ENCODE measurements at places on chromosomes 6 and 20.

- no peak for DNase-seq
Observed at GRCh38 chr6:67506352-67506751, 1128.7 kb upstream of the ADGRB3 start.

DNA sequence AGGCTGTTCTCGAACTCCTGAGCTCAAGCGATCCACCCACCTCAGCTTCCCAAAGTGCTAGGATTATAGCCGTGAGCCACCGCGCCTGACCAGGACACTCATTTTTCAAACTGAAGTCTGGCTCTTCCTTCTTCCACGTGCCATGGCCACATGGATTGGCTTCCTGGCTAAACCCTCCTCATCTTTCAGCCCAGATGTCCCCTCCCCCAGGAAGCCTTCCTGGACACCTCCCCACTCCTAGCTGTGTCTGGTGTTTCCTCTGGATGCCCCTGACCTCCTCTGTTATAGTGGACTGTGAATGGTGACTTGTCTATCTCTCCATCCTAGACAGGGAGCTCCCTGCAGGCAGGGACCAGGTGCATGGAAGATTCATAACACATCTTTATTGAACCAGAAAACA lies 57.2 kb downstream of the RIPOR3 start:
- DNase-seq: no peak

- DNase-seq: no peak
Observed at GRCh38 chr6:73954881-73955280, 258.9 kb downstream of the CD109 start.

DNA sequence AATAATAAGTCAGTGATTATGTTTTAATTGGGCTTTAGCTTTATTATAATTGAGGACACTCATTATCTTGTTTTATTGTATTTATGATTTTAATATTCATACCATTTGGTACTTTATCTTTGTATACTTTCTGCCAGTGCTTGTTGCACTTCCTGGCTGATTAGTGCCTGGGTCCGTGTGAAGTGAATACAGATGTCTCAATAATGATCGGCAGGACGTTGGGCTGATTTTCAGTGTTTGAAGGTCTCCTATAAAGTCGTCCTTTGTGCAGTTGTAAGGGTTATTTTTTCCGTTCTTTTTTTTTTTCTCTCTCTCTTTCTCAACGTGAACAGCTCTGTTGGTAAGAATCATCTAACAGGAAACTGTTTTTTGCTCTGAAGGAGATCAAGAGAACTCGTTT lies 450.0 kb upstream of the POU3F2 start:
- no peak for DNase-seq

- peak; percentile 1 for DNase-seq
Observed at GRCh38 chr6:133512410-133513016, 271.4 kb downstream of the EYA4 start.

DNA sequence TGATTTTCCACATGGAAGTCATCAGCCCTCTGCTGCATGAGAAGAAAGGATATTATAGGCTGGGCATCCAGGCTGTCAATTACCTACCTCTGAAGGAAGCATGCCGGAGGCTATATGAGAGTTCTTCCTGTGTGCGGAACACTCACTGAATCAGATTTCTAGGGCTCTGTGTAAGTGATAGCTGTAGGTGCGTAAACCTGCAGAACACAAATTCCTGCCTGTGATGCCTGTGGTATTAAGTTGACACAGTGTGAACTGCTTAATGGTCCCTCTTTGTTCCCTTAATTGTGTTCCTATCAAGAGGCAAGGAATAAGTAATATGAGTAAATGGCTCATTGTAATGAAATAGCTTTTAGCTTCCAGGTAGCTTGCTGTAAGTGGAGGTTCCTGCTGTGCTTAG lies 103.3 kb downstream of the ANKS1A start:
- DNase-seq: no peak

DNA sequence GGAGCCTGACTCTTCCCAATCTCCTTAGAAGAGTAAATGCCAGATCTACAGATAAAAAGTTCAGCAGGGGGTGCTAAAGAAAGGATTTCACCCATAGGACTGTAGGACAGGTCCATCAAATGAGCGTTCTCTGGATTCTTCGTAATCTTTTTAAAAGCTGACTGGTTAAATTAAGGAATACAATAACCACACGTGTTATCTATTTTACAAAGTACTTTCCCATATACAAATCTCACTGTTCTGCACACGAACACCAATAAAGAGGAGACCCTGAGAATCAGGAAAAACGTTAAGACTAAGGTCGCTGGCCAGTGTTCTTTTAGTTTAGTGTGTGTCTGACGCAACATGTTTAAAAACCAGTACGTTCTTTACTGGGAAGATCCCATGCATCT lies 542 bp downstream of the TUBE1 start:
- no peak for DNase-seq

GRCh38 chr6:125485757-125486156 lies 184.0 kb upstream of the HDDC2 start:
- DNase-seq: no peak

DNA sequence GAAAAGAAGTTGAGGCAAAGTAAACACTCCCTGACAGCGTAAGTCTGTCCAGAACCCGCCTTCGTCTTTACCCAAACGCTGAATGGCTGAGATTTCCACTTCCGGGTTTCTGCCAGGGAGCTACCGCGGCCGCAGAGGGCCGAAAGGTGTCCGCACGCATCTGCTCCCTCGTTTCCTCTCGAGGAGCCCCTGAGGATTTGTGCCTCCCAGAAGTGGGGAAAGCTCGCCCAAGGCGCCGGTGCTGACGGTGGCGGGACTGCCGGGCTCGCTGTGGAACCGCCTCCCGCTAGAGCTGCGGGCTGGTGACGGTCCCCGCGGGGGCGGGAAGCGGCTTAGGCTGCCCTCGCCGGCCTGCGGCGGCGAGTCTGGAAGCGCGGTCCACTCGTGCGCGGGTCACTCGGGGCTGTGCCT lies 1760.2 kb upstream of the DEFB115 start:
- no peak for DNase-seq

- no peak for DNase-seq
Observed at GRCh38 chr20:23629542-23630391, 8.0 kb downstream of the CST3 start.

DNA sequence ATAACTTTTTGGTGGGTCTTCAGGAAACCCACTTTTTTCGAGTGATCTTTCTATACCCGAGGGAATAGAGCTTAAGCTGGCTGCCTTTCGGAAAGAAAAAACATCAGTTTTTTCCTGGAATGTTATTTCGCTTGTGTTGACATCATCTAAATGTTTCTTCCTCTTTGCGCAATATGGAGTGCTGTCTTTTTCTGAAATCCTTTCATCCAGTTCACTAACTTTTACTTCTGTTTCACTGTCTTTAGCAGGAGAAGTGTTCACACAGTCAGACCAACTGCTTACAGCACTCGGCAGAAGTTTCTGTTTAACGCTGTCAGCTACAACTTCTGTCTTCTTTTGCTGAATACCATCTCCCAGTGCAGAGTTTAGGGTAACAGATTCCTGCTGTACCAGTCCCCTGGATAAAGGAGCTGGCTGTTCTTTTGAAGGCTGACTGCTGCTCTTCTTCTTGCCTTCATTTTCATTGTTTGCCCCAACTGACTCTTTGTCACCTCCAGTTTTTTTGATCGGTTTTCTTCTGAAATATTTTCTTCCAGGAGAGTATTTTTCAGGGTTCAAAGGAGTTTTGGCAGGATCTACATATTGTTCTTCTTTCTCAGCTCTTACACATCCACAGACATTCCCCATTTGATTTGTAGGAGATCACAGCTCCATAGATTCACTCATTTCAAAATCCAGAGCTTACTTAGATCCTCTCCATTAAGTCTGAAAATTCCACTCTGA lies 50.0 kb upstream of the DST start:
- DNase-seq: no peak

DNA sequence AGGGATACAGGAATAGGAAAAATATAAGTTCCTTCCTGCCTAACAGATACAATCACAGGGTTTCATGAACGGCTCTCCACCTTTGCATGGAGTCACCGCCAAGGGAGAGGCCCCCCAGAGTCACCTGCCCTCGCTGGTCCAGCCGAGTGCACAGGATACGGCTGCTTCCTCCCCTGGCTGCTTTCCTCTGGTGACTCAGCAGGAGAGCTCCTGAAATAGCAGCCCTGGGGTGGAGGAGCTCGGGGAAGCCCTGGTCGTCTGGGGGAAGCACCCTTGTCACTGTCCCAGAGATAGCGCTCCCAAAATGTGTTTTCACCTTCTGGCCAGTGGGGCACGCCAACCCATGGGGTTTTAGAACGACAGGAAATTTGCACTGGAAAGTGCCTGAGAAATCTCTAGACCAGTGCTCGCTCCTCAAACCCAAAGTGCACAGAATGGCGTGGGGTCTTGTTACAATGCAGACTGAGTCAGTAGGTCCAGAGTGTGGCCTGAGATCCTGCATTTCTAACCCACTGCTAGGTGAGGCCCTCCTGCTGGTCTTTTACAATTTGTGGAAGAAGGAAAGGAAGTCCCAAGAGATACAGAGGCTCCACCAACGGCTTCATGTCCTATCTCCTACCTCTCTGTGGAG lies 35.9 kb upstream of the FAM50B start:
- DNase-seq: no peak

DNA sequence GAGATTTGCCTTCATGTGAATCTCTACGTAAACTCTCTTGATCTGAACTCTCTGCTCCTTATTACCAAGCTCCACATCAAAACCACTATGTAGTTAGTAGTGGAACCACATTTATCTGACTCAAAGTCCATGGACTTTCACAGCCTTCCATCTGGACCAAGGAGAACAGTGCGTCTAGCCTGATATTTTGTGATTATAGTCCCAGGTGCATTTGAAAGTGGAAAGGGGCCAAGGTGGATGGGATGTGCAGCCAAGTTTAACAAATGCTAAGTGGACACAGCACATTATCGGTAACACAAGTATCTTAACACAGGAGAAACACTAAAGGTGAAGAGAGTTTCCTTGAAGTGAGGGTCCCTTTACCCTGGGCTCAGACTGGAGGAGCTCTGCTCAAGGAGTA lies 281.2 kb upstream of the SGK1 start:
- no peak for DNase-seq

GRCh38 chr6:79993012-79993910 lies 11.2 kb upstream of the TTK start:
- no peak for DNase-seq

Measured in activated CD4-positive, alpha-beta T cell treated with anti-CD3 and anti-CD28 coated beads, Interleukin-2, amount 50 U/mL, for 4 hours (primary cell).